ENCODE measurements at places on chromosomes 1 and 21.
A peak's percentile ranks its signal among the peaks of the same experiment; 100 is the strongest.

DNA sequence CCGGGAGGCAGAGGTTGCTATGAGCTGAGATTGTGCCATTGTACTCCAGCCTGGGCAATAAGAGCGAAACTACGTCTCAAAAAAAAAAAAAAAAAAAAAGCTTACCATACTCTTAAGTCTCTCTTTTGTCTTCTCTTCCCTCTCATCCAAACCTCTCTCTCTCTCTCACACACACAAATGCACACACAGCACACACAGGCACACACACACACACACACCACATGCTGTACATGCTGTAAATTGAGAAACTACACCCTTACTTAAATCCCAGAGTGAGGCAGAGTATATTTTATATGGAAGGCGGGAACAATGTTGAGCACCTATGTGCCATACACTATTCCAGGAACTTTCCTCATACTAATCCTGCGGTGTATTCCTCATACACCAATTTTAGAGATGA is 6.5 kb downstream of the MCOLN3 start:
- DNase-seq, result no peak

DNA sequence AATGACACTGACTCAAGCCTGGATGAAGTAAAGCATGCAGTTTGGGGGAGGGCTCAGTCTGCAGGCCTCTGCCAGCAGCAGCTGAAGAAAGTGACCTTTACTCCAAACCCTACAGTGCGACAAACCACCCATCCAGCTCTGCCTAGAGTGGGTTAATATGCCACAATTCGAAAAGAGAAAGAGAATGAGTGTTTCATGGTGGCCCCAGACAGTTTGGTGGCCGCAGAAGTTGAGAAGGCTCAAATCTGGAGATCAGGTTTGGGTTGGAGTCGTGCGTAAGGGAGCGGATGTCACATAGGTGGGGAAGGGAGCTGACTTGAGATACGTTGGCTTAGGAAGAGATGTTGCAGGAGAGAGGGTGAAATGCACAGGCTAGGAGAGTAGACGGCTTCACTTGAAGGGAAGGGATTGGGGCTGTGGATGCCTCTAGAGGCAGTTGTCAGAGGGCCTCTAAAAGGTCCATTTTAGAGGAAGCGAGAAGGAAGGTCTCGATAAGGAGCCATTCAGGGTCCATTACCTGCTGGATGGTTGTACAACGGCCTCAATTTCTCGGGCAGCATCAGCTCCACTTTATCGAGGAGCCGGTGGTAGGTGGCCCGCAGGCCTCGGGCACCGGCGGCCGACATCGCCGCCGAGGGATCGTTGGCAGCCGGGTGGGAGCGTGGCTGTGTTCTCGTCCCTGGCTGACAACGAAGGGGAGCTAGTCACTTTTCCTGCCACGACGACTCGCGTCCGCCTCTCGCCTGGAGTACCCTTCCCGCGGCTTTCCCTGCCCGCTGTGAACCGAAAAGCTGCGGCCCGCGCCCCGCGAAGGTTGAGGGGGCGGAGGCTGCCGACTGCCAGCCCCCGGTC is 1.0 kb upstream of the DCAF6 start:
- peak; percentile 41 for DNase-seq

GRCh38 chr1:246048693-246049092 is 458.4 kb downstream of the SMYD3 start:
- DNase-seq, result no peak

GRCh38 chr21:33036430-33037162 is 10.9 kb downstream of the OLIG2 start:
- DNase-seq, result no peak

DNA sequence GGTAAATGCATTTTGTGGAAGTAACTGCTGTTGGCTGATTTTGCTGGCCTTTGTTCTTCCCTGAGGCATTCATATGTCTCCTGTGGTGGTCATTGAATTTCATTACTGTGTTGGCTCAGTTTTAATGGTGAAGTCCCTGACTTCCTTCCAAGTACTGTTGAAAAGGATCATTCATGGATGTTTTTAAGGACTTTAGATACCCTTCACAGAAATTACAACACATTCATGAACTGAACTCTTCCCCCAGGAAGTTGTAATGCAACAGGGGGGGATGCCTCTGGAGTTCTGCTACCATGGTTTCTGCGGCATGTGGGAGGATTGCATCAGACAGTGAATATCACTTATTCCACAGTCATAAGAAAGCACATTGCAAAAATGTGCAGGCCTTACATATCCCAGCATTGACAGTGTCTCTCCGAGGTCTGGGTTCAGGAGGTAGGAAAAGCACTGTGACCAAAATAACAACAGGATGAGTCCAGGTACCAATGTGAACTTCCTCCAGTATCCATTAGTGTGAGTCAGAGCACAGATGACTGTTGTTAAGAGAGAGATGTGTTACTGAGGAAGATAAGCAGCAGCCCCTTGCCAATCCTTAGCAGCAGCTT is 2.1 kb upstream of the RAB3GAP2 start:
- no peak for DNase-seq

- DNase-seq, result no peak
Observed at GRCh38 chr1:89302697-89303332, 30.2 kb upstream of the GBP5 start.

DNA sequence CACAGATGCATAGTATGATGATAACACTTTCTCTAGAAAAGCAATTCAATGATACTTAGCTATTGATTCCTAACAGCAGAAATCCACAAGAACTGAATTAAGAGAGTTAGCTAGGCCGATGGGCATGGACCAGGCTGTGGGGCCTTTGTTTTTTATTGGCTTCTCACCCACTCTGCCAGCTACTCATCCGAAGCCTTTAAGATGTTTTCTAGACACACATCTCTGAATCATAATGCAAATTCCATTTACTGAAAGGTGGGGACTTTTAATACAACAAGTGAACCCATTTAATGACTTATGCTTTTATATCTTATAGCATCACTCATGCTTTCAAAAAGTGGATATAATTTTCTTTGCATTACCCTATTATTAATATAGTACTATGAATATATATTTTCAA is 170.2 kb downstream of the RUNX1 start:
- no peak for DNase-seq

- no peak for DNase-seq
Observed at GRCh38 chr1:75133750-75134646, at the start of gene LHX8. LHX8 (plus strand) TSS chr1:75134388; CDS start chr1:75136615, 2,227 bp downstream.

GRCh38 chr1:187157552-187157951 is 328.8 kb downstream of the PLA2G4A start:
- no peak for DNase-seq

DNA sequence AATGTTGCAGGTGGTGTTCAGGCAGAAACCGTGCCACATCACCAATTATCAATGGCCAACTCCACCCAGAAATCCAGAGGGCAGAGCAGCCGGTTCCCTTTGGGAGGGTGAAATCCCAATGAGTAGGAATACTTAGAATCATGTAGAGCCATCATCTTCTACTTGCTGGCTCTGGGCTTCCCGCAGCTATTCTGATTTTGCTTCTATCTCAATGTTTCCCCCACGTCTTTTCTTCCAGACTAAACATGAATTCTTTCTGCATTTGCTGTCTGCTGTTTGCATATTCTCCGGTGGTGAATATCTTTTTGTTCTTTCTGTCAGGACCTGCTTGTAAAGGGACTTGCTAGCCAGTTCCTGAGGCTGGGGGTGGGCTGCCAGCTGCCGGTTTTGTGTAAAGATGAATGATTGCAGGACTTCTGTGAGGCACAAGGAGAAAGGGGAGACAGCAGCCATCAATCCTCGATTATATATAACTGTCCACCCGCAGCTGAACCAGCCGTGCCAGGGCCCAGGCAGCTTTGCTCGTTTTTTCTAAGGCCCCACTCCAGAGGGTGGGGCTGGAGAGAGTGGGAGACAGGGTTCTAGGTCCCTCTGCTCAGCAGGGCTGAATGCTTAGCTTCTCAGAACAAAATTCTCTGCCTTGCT is 33.2 kb downstream of the PRAMEF20 start:
- DNase-seq, result no peak

GRCh38 chr1:241145881-241146280 is 211.1 kb downstream of the RGS7 start:
- DNase-seq, result no peak

DNA sequence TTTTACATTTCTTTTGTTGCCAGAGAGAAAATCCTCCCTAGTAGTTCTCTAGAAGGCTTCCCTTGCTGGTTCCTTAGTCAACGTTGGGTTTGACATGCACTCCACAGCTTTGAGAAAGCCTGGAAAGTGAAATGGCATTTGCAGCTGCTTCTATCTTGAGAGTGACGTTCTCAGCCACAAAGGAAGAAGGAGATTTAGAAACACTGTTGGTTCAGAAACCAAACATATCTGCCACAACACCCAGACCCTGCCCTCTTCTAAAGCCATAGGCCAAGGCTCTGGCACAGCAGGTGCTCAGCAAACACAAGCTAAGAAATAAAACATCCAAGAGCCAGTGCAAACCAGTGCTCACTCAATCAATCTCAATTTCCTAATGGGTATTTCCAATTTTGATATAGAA is 121.4 kb downstream of the CCDC185 start:
- DNase-seq, result no peak

GRCh38 chr1:241532162-241532531 is at the start of gene KMO:
KMO (plus strand) TSS chr1:241532378; CDS start chr1:241532445, 67 bp downstream.
- DNase-seq, result no peak

DNA sequence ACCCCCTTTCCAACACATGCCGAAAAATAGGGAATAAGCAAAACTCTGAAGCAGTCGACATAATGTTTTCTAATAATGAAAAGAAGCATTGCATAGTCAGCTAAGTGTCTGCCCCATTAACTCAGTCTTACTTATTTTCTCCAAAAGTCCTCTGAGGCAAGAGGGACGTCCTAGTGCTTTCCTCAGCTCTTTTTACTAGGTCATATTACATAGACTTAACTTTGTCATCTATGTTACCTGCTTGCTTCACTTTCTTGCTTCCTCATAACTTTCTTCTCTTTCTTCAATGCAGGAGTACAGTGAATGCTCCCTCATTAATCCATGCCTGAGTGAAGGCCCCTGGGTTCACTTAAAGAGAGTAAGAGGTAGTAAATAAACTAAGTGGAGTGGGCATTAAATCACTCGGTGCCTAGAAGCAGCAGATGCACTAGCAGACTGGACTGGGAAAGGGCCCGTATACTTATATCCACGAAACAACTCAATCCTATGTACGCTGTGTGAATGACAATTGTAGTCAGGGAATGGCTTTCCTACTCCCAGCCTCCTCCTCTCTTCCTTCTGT is 210.5 kb upstream of the SPAG17 start:
- DNase-seq, result no peak

GRCh38 chr1:183673605-183674323 is 20.6 kb upstream of the APOBEC4 start:
- no peak for DNase-seq

GRCh38 chr1:29732453-29732852 is 496.1 kb downstream of the PTPRU start:
- DNase-seq, result no peak

DNA sequence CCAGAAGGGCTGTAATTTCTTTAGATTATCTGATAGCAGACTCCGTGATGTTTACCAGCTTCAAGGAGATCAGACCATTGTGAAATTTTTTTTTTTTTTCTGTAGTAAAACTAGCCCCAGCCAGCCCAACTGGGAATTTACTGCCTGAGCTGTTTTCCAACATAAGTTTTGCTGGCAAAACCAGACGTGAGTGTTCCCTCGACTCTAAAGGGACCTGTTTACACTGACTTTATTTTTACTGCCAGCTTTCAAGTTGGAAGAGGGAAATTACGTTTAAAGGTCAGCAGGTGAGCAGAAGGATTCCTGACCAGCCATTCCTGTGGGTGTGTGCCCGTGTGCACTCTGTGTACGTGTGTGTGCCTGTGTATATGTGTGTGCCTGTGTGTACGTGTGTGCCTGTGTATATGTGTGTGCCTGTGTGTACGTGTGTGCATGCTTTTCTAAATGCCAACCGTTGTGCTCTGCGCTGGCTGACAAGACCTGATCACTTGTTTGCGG is 374 bp downstream of the MAB21L3 start:
- no peak for DNase-seq

GRCh38 chr1:15493869-15494390 is 18.0 kb downstream of the CELA2B start:
- no peak for DNase-seq

DNA sequence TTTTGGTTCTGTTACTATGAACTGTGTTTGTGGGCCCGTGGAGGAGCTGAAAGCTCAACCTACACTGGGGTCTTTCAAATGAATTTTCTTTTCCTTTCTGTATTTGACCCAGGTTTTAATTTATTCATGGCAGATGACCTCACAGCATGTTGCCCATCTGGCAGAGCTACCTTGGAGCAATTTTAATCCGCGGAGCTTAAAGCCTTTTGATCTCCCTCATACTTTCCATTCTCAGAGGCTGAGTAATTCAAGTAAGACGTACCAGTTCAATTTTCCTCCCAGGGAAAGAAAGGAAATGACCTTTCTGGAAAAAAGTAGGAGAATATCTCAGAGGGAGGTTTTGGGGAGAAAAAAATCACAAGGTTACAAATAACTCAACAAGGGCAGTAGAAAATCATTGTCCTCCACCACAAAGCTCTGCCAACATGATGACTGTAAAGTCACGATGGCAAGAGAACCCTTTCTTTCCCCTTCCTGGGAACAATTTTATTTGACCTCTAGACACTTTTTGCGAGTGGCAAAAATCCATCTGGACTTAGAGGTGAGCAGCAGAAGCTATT is 21.6 kb upstream of the PCP4 start:
- no peak for DNase-seq

DNA sequence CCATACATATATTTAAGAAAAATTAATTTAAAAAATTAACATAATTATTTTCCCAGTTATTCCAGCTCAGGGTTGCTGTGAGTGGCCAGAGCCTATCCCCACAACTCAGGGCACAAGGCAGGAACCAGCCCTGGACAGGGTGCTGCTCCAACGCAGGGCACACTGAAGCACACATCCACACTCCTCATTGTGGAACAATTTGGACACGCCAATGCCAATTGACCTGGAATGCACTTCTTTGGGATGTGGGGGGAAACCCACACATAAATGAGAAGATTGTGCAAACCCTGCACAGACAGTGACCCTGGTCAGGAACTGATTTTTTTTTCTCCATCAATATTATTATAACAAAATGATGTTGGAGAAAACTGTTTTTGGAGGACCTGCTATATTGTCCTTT is 23.4 kb downstream of the SAMSN1 start:
- DNase-seq, result no peak

DNA sequence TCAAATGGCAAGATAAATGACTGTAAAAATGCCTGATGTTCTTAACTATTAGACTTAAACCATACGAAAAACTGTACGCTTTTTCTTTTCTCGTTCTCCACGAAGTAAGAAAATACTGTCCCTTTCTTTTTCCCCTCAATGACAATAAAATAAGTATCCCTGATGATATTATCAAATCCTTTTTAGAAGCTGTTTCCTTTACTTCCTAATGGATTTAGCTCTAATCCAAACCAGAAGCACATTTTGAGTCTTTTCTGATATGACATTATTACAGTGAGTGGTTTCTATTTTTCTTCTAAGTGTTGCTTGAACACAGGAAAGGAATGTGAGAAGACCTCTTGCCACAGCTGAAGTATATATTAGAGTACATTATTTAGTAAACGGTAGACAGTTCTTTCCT is 32.4 kb downstream of the DNM3 start:
- no peak for DNase-seq

Measured in A549 (cell line).